Stimulated activated naive CD4-positive, alpha-beta T cell treated with Interleukin-2 at 50 U/mL for 16 hours (primary cell): ENCODE measurements at places on chromosomes 13 and 19.

GRCh38 chr13:23965346-23965745 is 68.0 kb upstream of the C1QTNF9B start:
- DNase-seq = no peak

DNA sequence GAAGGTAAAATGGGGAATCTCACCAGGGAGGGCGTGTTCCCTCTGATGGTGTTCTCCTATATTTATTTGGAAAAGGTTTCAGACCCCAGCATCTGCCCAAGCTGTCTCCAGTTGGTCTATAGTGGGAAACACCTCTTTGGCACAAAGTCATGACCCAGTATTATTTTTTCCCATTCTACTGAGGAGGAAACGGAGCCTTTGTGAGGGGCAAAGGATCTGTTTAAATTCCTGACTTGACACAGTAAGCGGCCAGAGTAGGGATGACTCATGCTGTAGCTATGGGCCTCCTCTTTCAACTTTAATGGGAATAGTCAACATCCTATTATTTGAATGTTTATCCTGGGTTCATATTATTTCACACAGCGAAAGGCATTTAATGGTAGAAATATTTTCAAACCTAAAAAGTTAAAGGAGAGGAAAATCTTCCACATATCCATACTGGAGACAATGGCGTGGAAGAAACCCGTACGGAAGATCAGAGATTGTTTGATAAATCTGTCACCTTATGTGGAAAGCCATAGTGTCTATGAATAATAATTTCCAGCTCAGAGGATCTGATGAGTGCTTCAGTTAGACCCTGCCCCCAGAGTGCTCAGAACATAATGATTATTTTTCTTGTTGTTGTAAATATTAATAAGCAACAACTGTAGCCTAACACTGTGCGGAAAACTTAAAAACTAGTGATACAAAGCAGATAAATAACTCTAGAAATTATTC is 126.0 kb downstream of the FOXO1 start:
- DNase-seq = no peak

GRCh38 chr13:111114362-111115060 is 599 bp upstream of the ARHGEF7 start:
- no peak for DNase-seq

DNA sequence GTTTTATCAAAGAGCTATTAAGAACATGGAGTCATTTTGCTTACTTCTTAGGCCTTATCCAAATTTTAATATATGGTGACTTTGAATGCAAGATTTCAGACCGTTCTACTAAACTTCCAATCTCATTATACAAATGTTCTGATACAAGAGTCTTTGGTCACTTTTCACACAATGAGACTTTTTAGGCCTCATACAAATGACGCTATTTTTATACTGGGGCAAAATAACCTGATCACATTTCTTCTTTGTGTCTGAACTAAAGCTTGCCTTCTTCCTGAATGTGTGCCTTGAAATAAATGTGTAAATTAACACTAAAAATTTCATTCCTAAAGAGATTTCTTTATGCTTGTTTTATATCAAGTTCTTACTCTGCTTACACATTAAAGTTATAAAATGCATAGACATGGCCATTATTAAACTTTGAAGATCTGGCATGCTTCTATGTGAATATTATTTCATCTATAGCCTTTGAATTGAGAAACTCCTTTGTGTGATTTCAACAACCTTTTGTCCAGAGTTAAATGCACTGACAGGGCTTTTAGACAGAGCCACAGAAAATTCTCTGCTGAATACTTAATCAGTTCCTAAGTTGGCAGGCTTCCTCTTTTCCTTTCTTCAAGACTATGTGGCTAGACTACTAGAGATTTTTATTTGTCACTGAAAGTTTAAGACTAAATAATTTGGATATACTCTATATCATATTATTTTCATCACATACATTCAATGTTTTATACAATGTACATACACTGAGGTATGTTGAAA is 86.1 kb downstream of the EDNRB start:
- no peak for DNase-seq

GRCh38 chr19:39768786-39769185 is 9.9 kb upstream of the LEUTX start:
- DNase-seq = no peak

DNA sequence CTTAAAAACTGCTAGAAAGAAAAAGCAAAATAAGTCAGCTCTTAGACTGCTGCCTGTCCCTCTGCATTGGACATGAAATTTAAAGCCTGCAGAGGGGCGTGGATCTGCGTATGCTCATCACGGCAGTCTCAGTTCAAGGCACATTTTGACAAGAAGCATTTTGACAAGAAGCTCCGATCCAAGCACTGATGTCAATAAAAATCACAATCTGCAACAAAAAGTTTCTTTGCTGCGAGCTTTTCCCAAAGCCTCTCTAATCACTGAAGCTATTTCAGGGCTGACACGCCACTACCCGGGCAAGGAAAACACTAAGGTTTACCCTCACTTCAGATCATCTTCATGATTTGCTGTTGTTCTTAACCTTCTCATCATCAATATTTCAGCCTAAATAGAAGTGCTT is 7.4 kb downstream of the DCUN1D2 start:
- no peak for DNase-seq

- DNase-seq = no peak
Observed at GRCh38 chr19:28526038-28526437, 686.9 kb downstream of the UQCRFS1 start.

DNA sequence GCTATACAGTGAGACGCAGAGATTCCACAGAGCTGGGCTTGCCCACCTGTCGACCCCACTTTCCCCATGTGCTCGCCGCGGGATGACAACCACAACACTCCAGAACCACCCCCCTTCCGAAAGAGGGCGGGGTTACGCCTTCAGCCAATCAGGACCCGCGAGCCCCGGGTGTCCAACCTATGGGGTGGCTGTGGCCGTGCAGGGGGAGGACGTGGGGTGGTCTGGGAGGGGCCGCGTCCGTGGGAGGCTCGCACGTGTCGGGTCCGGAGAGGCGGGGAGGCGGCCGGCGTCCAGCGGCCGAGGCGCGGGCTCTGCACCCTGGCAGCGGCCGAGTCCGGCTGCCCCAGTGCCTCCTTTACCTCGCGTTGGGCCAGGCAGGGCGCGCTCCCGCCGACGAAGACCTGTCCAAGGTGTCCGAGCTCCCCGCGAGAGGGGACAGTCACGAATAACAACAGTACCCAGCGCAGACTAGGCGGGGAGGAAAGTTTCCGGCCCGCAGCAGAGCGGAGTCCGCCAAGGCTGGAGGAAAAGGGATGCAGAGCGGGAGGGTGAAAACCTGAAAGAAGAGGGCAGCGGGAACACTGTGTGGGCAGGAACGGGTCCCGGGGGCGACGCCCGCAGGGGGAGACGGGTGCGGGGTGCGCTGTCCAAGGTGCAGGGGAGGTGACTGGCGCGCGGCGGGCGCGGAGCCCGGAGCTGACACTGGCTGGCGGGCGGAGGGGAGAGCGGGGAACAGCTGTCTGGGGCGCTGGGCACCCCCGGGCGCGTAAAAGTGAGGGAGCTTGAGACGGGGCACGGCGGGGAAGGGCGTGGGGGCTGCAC is 911 bp downstream of the ENOX1 start:
- DNase-seq = no peak

- peak; percentile 68 for DNase-seq
Observed at GRCh38 chr19:46014941-46015686, 7.7 kb downstream of the PGLYRP1 start.

DNA sequence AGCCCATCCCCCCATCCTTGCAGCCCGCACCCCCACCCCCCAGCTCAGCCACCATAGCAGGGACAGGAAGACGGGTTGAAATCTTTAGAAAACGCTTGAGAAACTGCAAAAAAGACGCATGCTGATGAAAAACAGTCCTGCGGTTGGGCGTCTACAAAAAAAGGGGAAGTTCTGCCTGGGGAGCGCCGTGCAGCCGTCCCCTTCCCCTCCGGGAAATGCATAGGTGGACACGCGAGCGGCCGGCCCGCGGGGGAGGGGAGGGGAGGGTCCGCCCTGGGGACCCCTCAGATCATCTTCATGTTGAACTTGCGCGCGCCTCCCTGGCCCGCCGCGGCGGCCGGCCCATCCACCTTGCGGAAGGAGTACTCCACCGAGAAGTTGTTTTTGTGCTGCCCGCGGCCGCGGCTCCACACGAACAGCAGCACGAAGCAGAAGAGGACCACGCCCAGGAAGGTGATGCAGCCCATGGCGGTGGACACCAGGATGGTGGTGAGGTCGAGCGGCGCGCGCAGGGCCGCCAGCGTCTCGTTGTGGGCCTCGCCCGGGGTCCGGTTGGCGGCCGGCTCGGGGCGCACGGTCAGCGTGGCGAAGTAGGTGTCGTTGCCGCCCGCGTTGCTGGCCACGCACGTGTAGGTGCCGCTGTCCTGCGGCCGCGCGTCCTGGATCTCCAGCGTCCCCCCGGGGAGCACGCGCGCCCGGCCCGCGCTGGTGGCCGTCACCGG is 7.9 kb upstream of the PEAK3 start:
- peak; percentile 25 for DNase-seq

DNA sequence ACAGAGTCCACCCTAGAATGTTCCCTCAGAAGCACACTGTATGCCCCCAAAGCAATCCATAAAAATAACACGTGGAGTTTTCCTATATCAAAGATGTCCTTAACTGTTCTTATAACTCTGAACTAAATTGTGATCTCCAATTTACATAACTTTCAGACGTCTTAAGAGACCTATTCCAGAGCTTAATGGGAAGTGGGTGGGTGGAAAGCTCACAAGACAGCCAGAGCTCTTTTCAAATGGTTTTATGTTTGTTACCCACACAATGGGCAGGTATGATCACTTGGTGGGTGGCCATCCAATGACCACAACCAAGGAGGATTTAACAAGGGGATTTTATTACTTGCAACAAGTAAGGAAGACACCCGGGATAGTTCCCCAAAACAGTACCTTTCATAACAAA is 81.7 kb downstream of the LRRC63 start:
- no peak for DNase-seq

GRCh38 chr19:43754253-43754502 is 584 bp downstream of the SMG9 start:
- no peak for DNase-seq

DNA sequence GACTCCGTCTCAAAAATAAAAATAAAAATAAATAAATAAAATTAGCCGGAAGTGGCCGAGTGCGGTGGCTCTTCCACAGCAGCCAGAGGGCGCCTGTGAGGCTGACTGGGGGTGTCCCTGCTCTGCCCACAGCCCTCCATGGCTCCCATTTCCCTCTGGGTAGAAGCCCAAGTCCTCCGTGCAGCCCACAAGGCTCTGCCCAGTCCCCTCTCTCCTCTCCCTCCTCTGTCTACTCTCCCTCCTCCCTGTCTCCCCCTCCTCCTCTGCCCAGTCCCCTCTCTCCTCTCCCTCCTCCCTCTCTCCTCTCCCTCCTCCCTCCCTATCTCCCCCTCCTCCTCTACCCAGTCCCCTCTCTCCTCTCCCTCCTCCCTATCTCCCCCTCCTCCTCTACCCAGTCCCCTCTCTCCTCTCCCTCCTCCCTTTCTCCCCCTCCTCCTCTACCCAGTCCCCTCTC is 20.4 kb downstream of the MISP start:
- no peak for DNase-seq

GRCh38 chr13:110819203-110820014 is 95.5 kb downstream of the ANKRD10 start:
- DNase-seq = peak; percentile 68

DNA sequence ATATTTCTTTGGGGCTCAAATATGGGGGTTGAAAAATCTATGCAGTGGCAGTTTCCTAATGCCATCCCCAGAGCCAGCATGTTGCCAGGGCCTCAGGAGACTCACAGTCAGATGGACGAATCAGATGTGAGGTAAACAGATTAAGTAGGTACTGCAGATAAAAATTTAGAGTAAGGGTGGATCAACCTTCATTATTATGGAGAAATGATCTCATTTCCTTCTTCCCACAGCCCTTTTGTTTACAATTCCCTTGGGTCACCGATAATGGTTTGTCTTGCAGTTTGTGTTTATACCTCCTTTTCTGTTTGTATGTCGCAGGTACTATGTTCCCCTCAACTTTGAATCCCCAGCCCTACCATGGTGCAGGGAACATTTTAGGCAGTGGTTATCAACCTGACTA is 20.0 kb downstream of the DIAPH3 start:
- no peak for DNase-seq

GRCh38 chr13:95284436-95284835 is 16.8 kb downstream of the ABCC4 start:
- no peak for DNase-seq

GRCh38 chr19:4391701-4392483 is 8.5 kb downstream of the SH3GL1 start:
- no peak for DNase-seq

DNA sequence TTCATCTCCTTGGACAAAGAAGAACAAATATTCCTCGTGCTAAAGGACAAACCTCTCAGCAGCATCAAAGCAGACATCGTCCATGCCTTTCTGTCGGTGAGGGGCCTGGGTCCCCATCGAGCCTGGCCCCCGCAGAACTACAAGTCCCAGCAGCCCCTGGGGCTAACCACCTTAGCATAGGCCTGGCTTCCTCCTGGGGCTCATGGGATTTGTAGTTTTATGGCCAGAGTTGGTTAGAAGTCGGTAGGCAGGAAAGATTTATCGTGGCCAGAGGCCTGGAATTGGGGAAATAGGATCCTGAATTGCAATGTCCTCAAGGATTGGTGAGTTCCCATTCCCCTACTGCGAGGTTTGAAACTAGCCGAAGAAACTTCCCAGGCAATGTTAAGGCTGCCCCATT is 19.6 kb downstream of the TMEM150B start:
- peak; percentile 18 for DNase-seq

- no peak for DNase-seq
Observed at GRCh38 chr13:46468570-46469463, 81.8 kb upstream of the RUBCNL start.

DNA sequence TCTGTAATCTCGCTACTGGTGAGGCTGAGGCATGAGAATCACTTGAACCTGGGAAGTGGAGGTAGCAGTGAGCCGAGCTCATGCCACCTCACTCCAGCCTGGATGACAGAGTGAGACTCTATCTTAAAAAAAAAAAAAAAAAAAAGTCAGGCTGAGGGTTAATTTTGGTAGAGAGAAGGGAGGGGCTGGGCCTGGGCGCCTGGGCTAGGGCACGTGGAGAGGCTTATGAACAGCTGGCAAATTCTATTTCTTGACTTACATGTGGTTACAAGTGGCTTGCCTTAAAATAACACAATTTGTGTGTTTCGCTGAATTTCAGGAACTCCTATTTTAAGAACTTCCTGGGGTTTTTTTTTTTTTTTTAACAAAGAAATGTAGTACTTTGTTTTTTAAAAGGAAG is 47.6 kb upstream of the MAP3K10 start:
- DNase-seq = peak; percentile 20
